ENCODE measurements at places on chromosomes 11 and 22.

DNA sequence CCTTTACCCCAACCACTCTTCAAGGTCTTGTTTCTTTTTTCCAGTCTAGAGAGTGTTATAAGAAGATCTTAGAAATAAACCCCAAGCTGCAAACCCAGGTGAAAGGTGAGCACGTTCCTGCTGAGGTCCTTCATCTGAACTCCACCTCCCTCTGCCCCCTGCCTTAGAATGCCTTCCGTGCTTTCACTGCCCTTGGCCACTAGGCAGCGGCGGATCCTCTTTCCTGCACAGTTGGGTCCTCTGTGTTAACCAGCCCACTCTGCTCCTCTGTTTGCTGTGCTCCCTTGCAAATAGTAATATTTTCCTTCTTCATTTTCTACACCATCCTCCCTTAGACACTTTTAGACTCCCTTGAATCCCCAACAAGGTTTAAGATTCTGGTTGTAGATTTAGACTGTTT lies 24.3 kb downstream of the TTC12 start:
- DNase-seq, result no peak

GRCh38 chr11:2704896-2705606 lies 5.3 kb upstream of the KCNQ1OT1 start:
- no peak for DNase-seq

DNA sequence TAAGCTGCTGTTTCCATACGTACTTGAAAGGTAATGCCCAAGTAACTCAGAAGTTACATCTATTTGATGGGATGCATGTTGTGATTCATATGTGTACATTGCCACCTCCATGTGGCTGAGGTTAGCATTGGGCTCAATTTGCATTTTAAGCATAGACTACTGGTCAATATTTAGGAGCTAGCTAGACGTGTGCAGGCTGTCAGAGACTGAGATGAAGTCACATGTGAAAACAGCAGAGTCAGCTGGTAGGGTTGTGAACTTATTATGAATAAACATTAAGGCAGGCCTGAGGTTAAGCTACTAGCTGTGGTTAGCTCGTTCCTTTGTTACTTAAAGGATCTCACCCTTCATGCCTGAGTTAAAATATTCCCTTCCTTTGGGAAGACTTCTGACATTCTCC lies 114.5 kb upstream of the MTNR1B start:
- DNase-seq, result no peak

GRCh38 chr11:46916286-46917108 lies 1.9 kb downstream of the LRP4 start:
- no peak for DNase-seq

DNA sequence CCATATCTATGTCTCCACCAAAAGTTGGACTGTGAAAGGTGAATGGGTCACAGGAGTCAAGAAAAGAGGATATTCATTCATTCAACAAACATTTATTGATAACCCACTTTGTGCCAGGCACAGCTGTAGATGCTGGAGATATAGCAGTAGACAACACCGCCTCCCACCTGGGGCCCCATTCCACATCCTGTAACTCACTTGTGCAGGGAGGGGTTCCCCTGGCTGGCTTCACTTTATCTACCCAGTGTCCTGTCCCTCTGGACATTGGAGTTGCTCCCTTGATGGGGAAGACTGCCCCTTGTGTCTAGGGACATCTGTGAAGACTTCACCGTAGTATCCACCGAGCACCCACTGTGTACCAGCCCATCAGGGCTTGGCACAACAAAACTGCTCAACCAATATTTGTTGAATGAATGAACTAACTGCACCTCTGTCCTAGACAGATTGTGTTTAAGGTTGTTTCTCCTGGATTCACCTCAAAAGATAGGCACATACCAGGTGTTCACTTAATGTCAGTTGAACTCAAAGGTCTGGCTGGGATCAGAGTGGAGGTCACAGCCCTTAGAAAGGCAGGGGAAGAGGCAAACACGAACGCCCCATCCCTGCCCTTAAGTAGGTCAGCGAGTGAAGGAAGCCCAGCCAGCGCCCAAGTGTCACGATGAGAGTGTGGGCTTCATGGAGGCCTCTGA lies 1.4 kb upstream of the OVOL1 start:
- DNase-seq, result no peak

DNA sequence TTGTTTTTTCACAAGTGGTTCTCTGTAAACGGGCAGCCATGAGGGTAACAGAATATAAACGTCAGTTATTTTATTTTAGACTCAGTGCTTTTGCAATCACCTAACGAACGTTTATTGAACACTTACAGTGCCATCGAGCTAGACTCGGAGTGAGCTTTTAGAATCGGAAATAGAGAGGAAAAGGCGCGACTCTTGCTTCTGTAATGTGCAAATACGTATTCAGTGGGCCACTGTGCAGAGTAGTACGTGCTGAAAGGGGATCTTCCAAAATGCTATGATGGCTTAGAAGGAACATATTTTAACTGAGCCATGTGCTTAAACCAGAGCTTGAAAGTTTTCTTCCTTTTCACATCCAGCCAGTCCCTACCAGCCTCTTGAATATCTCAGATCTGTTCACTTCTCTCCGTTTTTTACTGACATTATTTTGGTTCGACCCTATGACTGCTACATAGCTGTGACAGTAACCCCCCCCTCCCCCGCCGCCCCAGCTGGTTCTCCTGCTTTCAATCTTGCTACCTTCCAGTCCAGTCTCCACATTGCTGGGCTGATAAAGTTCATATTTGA lies 468 bp downstream of the DDIAS start:
- no peak for DNase-seq

DNA sequence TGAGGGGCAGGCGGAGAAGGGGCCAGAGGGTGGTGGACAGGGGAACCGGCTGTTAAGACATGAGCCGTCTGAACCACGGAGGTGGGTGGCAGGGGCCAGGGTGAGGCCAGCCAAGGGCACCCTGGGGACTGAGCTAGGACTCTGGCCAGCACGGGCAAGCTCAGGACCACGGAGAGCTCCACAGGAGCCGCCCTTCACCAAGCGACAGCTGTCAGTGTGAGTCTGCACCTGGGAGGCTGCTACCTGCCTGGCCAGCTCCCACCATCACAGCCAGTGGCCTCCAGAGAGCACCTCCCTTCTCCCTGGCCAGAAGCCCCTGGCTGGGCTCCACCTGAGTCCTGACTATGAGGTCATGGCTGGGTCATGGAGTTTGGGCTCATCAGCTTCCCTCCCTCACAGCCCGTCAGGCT lies 21.6 kb downstream of the MGAT3 start:
- DNase-seq, result no peak

DNA sequence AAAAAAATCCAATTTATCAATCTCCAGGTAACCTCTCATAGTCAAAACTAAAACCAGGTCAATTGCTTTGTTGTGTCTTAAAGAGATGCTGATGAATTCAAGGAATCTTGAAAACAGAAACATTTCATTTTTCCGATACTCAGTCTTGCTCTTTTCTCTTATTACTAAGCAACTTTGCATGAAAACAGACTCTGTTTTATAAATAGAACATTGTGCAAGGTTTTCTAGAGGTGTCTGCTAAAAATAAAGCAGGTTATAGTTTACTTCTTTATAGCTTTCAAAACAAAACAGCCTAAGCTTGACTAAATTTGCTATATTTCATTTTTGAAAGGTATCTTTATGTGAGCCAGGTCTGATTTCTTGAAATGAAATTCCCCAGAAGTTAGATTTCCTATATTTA lies 109.3 kb downstream of the ARL14EP start:
- DNase-seq, result no peak

DNA sequence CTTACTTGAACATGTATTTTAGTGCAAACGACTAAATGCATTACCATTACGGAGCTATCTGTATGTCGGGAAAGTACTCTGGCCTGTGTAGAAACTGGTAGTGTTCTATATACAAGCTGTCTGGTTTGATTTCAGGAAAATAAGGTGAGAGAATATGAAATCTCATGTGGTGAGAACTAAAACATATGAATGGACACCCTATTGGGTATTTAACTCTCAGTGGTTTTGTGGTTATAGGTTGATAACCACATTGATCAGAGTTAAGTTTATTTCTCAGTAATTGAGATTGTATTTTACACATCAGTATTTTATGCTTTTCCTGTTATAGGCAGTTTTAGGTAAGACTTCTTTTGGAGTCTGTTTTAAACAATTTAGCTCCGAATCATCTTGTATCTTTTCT lies 10.4 kb downstream of the ANO5 start:
- no peak for DNase-seq

DNA sequence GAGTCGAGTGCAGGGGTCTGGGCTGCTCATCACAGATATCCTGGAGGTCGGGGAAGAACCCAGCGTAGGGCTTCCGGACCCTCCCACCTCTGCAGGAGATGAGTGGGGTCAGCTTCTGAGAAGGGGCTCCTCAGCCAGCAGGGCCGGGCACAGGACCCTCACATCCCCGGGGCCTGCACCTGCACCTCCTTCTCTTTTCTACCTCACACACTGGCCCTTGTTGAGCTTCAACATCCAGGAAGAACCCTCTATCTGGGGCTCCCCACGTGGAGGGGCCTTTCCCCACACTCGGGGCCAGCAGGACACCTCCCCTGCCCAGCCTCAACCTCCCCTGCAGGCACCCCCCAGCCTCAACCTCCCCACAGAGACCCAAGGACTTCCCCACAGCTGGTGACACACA lies 299.4 kb downstream of the CTTN start:
- no peak for DNase-seq

DNA sequence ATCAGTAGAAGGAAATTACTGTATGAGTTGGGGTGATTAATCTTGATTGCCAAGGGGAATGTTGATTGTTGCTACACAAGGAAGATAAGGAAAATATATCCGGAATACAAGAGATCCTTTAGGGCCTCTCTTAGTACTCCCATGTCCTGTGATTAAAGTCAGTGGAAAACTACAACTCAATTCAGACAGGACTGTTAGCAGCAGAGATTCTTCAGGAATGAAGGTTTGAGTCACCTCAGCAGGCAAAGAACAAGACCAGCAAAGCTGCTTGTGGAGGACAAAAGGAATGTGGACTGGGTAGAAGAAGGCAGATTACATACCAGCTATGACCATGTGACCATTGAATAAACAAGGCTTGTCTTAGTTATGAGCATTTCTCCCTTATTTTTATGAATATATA lies 478.2 kb downstream of the BUD13 start:
- DNase-seq, result no peak

DNA sequence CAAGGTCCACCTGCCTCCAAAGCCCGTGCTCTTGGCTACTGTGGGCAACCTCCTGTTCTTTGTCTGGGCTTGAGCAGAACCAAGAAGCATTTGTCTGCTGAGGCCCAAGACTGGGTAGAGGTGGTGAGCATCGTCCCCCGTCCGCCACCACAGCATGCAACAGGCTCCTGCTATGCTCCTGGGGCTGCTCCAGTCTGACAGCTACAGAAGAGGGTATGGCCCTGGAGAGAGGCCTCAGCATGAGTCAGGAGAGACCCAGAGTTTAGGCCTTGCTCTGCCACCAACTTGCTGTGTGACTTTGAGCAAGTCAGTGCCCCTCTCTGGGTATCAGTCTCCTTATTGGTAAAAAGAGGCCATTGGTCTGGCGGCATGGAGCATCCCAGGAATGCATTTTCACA lies 91.2 kb downstream of the TP53I11 start:
- no peak for DNase-seq

All from activated CD4-positive, alpha-beta T cell treated with anti-CD3 and anti-CD28 coated beads, Interleukin-2, Interleukin-4, amounts not matched to agents 100 ng/mL and 50 ng/mL, durations not matched to agents 16 hours and 8 hours (primary cell).